ENCODE measurements at places on chromosomes 2 and 18.

- DNase-seq: no peak
These were observed 457.1 kb downstream of the PARD3B start for GRCh38 chr2:205002390-205002789.

DNA sequence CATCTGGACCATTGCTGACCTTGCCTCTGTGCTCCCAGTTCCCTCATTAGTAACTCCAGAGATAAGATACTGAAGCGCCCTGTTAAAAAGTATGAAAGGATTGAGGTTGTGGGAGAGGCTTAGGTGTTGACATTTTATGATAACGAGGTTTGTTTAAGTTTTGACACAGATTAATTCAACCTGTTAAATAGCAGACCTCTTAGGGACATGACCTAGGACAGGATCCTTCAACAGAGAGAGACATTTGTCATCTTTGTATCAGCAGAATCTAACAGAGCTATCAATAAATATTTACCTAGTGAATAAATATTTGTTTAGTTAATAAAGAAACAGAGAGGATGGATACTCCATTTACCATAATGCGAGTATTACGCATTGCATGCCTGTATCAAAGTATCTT, 99.5 kb downstream of the DCC start:
- peak; percentile 55 for DNase-seq

DNA sequence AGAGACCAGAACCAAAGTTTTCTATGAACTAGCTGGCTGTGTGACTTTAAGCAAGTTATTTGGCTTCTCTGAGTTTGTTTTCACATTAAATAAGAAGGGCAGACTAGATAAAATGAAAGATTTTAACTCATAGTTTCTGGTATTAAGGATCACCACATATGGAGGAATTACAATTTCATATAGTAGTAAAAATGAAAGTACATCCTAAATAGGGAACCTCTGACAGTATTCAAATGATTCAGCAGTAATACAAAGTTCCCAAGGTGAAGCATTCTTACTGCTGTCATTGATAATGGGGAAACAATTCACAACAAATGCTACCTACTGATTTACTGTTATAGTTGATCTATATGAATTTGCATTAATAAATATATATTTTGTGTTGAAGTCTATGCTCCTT, 170.3 kb upstream of the VRK2 start:
- DNase-seq: no peak

- DNase-seq: no peak
These were observed 1.6 kb upstream of the NFE2L2 start for GRCh38 chr2:177265824-177266817.

DNA sequence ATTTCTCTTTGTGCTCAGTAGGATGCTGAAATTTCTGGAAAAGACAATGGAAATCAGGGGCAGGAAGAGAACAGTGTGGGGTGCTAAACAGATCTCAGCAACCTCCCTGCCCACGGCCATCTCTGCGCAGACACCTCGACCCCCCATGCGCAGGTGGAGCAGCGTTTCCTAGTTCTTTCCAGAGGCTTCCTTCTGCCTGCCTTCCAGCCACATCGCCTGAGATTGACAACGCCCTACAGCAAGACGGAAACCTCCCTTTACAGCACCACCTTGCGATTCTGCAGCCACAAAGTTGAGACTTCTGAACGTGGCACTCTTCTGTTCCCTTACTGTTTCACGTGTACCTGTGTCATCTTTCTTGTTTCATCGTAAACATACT, 31.4 kb upstream of the CASP8 start:
- DNase-seq: no peak

DNA sequence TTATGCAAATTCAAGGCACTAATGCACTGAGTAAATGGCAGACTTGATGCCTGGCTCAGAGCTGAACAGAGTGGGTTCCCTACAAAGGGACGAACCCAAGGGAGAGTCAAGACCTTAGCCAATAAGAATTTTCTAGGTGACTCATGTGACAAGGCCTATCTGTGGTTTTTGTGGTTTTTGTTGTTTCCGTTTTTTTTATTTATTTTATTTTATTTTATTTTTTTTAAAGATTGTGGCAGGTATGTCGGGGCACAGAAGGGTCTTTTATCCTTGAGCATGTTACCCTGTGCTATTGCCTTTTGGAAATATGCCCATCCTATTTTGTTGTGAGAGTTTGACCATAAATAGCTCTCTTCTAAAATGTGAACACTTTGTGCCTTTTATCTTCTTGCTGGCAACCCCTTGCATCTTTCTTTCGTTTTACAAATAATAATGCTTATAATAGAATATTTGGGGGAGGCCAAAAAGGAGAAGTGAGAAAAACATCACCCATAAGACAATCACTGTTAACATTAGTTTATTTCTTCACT, 113.4 kb upstream of the AQP4 start:
- DNase-seq: no peak

GRCh38 chr2:157699009-157699408, 70.3 kb upstream of the ACVR1C start:
- no peak for DNase-seq

DNA sequence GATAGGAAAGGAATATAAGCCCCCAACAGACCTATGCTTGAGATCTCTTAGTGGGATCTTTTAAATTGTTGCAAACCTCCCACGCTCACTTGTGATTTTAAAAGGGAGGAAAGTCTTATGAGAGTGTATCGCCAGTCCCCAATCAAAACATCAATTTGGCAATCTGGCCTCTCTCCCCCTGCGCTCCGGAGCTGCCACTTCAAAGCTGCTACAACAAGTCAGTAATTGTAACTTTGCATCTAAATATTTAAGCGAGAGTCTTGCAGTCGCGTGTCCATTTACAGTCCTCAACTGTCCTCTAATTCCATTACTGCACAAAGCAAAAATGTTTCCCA, 8.4 kb downstream of the PAX3 start:
- no peak for DNase-seq

GRCh38 chr18:66317243-66318090, 286.4 kb downstream of the CDH19 start:
- DNase-seq: no peak
